Coronary artery (tissue), 2 donors: ENCODE measurements at places on chromosomes 4 and X.

GRCh38 chr4:158094413-158095134 lies 78.3 kb downstream of the GASK1B start:
- no peak for DNase-seq

DNA sequence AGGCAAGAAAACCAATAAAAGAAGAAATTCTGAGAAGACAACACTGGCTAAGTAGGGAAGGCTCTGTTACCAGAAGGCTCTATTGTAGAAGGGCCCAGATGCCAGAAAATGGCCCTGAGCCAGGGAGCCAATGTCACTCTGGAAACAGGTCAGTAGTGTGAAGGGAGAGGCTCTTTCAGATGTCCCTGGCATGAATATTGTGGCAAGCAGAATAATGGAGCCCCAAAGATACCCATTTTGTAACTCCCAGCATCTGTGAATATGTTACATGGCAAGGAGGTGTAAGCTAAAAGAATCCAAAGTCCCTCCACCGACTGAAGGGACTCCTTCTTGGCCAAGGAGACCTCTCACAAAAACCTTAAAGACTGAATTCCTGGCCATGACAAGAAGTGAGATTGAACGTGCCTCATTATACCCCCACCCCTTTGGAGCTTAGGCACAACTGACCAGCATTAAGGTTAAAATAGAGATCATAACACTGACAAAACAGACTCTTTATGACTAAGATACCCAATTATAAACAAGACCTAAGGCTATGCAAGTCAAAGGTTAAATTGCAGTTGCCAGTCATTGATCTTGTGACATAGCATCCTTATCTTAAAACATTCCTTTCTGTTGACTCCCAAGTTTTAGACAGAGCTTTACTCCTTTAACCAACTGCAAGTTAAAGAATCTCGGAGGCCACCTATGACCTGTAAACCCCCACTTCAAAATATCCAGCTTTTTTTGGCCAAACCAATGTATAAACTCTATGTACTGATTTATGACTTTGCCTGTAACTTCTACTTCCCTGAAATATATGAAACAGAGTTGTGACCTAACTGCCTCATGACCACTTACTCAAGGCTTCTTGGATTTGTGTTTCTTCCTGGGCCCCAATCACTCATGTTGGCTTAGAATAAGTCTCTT lies 42.2 kb upstream of the SMIM10 start:
- no peak for DNase-seq

DNA sequence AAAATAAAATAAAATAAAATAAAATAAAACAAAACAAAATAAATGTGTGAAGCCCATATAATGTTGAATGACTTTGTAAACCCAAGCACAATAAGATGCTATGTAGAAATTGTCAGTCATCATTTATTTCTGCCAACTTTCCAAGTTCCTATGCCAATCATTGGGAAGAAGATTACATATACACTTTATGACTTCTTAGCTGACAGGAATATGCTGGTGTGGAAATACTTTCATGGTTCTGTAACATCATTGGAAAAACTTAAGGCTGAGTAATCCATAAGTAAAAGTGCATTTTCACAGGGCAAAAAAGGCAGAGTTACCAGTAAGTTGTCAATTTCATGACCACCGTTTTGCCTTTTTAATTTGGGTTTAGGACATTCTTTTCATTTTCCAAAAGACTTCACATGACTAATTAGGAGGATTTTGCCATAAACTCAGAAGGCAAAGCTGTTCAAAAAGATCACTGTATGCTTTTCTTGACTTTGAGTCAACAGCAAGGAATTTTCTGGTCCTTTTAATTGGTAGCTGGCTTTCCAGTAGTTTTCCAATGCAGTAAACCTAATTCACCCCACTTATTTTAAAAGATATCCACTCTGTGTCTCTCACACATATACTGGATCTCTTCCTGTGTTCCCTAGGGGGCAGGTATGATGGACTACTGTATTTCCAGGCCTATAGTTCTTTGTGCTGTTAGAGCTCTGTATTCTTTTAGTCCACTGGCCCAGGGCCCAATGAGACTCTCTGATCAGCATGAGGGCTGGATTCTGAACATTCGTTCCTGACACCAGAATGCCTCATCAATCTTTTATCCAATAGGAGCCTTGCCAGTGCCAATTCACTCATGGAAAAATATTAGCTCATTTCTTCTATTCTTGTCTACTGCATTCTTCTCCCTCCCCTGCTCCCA lies 26.2 kb upstream of the SCRG1 start:
- DNase-seq, result no peak

DNA sequence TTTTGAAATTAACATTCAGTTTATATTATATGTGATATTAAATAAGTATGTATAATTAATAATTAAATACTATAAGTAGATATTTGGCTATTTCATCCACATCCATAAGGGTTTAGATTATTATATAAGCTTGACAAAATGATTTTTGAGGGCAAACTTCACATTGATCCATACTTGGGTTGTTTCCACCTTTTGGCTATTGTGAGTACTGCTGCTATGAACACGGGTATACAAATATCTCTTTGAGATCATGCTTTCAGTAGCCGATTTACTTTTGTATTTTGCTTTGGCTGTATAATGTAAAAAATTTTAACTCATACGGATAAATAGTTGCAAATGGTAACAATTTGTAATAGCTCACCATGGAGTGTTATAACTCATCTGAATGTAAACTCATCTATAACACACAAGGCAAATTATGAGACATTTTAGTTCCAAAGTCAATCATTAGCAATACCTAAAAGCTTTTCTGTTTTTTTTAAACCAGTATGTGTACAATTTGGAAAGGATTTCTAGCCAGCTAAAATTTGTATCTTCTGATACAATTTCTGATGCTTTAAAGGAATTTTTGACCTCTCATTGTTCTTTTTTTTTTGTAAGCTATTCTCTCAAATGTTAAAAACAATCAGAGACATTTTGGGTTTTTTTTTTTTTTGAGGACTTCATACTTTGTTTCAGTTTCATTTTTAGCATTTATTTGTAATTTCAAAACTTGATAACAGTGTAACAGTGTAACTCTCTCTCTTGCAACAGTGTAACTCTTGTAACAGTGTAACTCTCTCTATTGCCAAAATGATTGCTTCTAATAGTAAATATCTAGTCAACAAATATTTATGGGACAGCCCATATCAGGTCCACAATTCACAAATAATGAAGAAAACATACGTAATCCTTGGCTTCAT lies 51.8 kb upstream of the ARX start:
- DNase-seq, result no peak
